Naive thymus-derived CD8-positive, alpha-beta T cell (primary cell): ENCODE measurements at places on chromosomes 16 and 17.

GRCh38 chr17:81403671-81404534, 8.6 kb downstream of the BAHCC1 start:
- DNase-seq: no peak

GRCh38 chr17:57679906-57680695, 65.0 kb downstream of the CCDC182 start:
- DNase-seq: no peak

DNA sequence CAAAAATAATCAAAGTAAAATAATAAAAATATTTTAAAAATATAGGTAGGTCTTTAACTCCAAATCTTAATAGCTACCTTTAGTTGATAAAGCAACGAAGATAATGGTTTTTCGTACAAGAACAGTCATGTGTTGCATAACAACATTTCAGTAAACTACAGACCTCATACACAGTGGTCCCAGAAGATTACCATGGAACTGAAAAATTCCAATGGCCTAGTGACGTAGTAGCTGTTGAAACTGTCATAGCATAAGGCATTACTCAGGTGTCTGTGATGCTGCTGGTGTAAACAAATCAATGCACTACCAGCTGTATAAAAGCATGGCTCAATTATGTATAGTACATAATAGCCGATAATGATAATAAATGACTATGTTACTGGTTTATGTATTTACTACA, 43.9 kb downstream of the CREBBP start:
- no peak for DNase-seq

GRCh38 chr16:30439720-30440348, 5.8 kb downstream of the SEPHS2 start:
- DNase-seq: no peak
